ENCODE measurements at places on chromosomes 6 and 20.

DNA sequence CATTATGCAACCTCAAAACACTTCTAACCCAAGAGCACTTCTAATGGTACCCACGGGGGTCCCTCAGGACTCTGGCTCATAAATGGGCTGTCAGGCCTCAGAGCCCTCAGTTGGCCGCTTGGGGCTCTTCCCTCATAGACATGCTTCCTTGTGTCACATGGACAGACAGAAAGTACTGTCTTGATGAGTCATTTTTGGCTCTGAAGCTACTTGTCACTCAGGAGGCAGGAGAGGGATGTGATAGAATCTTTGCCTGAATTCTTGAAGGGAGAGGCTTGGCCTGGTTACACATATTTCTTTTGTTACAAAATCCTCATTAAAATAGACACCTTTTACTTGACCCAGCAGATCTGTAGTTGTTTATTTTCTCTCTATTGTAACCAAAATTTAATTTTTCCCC lies 15.1 kb upstream of the EDN1 start:
- DNase-seq: peak; percentile 39

GRCh38 chr6:47804821-47805220 lies 23.0 kb downstream of the OPN5 start:
- no peak for DNase-seq

GRCh38 chr6:55438203-55438602 lies 110.9 kb downstream of the GFRAL start:
- no peak for DNase-seq

DNA sequence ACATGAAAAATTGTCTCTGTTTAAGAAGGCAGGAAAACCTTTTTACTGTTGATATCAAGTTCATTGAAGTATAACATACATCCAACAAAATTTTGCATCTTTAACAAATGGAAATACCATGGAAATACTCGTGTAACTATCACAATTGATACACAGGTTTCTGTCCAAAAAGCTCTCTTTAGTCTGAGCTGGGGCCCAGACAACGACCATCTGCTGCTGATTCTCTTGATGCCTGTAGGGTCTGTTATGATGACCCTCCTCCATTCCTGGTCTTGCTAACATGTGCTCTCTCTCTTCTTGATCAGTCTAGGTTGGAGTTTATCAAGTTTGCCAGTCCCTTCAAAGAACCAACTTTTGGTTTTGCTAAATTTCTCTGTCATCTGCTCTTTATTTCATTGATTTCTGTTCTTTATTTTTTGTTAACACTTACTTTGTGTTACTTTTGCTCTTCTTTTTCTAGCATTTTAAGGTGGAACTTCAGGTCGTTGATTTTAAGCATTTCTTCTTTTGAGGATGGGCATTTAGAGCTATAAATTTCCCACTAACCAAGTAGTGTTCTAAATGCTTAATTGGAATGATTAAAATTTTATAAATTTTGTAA lies 116.8 kb downstream of the PSMB1 start:
- no peak for DNase-seq

- DNase-seq: no peak
Observed at GRCh38 chr6:108574457-108575141, 13.9 kb downstream of the FOXO3 start.

DNA sequence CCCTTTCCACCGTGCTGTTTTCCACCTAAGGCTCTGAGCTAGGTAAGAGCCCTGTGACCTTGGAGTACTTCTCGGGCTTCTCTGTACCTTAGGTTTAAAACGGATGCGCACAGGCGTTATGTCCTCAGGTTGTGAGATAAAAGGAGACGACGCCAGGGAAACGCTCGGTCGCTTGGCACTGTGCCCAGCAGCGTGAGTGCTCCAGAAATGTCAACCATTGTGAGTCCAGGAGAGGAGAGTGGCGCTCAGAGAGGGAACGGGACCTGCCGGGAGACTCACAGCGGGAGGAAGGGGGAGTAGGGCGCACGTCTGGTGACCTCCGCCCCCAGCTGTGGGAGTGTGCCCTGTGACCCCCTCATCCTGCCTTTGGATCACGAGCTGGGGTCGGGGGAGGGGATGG lies 33.8 kb upstream of the SCRT2 start:
- no peak for DNase-seq

DNA sequence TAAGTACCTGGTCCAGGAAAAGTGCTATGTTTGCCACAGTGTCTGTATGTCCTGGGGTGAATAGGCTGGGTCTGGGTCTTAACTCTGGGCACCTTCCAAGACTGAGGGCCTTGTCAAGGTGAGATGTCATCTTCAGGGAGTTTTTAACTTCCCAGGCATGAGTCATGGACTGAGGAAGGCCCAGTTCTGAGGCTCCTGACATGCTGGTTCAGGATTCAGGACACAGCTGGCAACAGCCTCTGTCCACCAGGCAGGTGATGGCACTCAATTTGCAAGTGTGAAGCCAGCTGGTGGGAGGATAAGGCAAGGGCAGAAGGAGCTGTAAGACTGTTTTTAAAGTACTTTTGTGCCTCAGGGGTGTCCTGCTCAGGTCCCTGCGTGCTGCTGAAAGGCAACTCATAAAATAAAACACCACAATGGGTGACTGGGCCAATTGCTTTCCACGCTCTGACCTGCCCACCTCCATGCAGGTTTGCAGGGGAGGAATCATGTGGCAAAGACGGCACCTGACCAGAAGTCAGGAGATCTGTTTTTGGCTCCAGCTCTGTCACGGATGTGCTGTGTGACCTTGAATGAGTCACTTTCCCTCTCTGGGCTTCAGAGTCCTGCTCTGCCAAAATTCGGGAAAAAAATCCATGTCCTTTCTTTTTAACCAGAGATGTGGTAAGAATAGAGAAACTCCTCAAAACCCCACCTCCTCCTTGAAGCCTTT lies 4.9 kb upstream of the PACSIN1 start:
- no peak for DNase-seq

- DNase-seq: peak; percentile 74
Observed at GRCh38 chr6:105642708-105643107, 239.8 kb upstream of the PREP start.

- no peak for DNase-seq
Observed at GRCh38 chr20:57370316-57370715, 19.3 kb downstream of the RAE1 start.

GRCh38 chr20:64167676-64168075 lies 3.4 kb downstream of the MYT1 start:
- DNase-seq: peak; percentile 4

- DNase-seq: peak; percentile 51
Observed at GRCh38 chr6:14638906-14639761, 521.6 kb downstream of the CD83 start.

DNA sequence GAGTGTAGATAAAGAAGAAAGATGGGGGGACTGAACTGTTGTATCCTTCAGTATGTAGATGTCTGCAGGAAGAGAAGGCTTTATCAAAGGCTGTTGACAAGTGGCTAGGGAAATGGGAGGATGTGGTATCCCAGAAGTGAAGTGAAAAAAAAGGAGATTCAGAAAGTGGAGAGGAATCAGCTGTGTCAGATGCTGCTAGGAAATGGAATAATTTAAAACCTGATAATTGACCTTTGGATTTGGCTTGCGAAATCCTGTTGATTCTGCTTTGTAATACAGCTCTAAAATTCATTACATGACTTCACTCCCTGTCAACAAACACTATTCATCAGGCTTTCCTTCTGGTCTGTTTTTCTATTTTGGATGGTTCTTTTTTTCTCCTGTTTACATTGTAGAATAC lies 41.7 kb downstream of the PHF3 start:
- peak; percentile 37 for DNase-seq

Data from fibroblast of skin of right quadriceps (primary cell).